T-helper 1 cell (primary cell): ENCODE measurements at places on chromosomes 6 and 20.

DNA sequence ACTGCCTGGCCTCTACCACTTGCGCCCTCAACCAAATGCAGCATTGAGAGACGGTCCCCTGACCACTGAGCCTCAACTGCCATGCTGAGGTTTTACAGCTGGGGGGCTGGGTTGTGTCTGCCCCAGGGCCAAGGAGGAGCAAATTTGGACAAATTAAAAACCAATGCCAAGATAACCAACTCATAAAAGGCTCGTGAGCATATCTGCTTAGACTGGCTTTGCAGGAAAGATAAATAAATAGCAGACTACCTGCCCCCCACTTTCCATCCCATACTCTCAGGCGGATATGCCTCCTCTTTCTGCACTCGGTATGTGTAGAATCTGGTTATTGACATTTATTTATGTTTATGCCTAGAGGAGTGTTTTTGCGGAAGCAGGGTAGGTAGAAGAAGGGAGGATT is 76.8 kb downstream of the ZDHHC14 start:
- DNase-seq = no peak

DNA sequence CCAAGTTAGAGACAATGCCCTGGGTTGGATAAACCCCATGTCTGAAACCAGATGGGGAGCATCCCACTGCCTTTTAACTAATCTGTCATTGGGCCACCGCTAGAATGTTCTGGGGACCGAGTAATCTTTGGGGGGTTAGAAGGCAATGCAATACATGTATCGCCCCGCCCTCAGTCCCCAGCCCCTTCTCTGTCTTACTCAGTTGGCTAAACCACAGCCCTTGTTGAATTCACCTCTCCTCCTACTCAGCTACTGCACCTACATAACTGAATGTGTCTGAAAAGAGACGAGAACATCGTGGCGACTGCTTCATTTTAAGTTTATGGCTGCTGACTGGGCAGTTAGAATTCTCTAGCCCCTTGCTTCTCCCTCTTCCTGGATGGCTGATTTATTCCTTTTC is 15.1 kb upstream of the CCR6 start:
- no peak for DNase-seq

- DNase-seq = no peak
These were observed 118.0 kb upstream of the MAN1A1 start for GRCh38 chr6:119467488-119468081.

- DNase-seq = no peak
These were observed 180.9 kb upstream of the SPTLC3 start for GRCh38 chr20:12827816-12828385.

DNA sequence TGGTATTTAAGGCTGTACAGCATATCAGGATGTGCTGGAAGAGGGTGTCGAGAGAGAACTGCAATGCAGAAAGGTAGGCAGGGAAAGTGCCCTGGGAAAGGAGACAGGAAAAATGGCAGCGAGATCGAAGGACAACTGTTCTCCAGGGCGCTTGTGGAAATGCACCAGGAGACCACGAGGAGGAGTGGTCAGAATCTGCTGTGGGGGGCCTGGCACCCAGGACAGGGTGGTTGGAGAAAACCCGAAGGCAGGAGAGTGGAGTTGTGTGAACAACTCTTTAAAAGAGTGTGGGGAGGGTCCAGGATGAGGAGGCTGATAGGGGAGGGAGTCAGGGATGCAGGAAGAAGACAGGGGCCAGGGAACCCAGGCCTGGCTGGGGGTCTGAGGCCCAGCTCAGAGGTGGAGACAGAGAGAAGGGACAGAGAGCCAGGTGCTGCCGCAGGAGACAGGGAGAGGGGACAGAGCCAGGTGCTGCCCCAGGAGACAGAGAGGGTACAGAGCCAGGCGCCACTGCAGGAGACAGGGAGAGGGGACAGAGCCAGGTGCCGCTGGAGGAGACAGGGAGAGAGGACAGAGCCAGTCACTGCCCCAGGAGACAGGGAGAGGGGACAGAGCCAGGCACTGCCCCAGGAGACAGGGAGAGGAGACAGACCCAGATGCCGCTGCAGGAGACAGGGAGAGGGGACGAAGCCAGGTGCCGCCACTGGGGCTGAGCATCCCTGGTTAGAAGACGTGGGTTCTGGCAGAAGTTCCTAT is 9.3 kb downstream of the SLC22A1 start:
- no peak for DNase-seq

GRCh38 chr6:158825951-158826306 is 6.8 kb upstream of the EZR start:
- DNase-seq = no peak

- no peak for DNase-seq
These were observed 2.2 kb upstream of the IL20RA start for GRCh38 chr6:137046871-137047412.
